ENCODE measurements at places on chromosomes 3 and 15.

GRCh38 chr3:11350374-11350773 is 78.2 kb downstream of the ATG7 start:
- DNase-seq: peak; percentile 38

- no peak for DNase-seq
Measured at GRCh38 chr3:141083836-141084649, 32.9 kb downstream of the SPSB4 start.

DNA sequence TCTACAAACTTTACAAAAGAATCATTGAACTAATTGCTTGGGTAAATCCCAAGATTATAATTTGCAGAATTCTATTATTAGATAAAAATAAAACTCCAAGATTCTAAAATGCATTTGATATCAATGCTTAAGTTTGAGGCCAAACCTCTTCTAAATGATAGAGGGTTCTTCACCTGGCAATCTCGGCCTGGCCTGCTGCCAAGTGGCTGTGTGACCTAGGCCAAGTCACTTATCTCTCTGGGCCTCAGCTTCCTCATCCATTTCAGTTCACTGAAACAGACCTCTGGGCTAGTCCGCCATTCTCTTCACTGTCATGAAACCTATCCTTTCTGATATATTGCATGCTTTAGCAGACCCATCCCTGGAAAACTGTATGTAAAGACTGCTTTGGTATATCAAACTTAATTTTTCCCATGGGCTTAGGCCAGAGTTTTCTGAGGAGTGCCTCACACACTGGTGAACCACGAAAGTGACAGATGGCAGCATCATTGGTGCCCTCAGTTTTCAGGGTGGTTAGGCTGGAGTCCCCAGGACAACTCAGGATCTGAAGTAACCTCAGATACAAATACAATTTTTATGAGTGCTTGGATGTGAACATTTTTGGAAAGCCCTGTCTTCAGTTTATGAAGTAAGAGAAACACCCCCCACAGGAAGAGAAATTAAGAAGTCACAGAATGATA is 21.8 kb downstream of the NUDT16 start:
- DNase-seq: no peak

DNA sequence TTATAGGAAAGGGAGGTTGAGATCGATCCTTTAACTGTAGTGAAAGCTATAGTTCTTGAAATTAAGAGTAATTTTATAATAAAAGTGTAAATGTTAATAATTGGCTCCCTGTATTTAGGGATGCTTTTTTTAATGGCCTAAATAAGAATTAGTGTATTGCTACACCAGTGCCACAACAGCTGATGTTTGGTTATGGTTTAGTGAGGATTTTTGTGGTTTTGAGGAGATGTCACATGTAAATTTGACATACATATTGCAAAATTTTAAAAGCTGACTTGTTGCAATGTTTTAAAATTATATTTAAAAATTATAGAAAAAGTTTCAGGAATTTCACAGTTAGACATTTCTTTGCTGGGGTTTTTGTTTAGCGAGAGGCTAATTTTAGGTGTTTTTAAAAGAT is 3.9 kb downstream of the TSC22D2 start:
- peak; percentile 64 for DNase-seq

- no peak for DNase-seq
Measured at GRCh38 chr3:15345066-15345607, 12.8 kb upstream of the SH3BP5 start.

DNA sequence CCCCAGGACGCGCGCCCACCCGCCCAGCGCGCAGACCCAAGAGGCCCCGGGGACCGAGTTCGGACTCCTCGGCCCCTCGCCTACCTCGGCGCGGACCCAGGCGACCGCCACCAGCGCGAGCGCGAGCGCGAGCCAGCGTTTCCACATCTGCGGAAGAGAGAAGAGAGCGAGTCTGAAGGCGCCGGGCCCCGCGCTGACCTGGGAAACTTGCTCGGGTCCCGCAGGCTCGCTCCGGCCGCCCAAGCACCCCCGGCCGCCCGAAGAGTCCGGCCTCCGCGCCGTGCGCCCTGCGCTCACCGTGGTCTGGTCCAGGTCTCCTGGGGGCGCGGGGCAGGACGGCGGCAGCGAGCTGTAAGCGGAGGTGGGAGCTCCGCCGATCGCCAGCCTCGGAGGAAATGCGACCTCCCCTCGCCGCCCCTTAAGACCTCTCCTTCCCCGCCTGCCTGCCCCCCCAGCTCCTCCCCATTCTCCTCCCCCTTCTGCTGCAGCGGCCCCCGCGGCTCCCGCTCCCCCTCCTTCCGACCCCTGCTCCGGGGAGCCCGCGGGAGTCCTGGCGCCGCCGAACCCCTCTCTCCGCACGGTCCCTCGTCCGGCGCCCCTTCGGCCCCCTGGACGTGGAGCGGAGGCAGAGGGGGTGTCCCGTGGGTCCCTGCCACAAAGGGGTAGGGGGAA is at the start of gene FSTL1:
TSS of gene FSTL1 (minus strand) at position 393 of the 672 bp plus-strand sequence. CDS start at position 147, 246 bp downstream.
- DNase-seq: peak; percentile 34

DNA sequence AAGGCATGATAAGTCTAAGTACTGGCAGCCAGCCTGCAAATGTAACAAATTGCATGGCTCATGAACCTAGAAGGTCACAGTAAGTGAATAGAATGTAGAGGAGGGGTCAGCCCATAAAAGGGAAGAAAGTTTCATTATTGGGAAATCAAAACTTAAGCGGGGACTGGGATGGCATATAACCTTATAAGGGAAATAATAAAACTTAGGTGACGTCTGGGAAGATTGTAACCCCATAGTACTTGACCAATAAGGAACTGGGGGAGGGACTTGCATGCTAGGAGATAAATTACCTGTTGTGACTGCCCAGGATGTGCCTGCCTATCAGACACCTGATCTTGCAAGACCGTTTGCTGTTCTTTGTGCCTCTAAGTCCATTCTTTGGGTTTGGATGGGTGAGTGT is 28.1 kb upstream of the MCTP2 start:
- DNase-seq: peak; percentile 54

DNA sequence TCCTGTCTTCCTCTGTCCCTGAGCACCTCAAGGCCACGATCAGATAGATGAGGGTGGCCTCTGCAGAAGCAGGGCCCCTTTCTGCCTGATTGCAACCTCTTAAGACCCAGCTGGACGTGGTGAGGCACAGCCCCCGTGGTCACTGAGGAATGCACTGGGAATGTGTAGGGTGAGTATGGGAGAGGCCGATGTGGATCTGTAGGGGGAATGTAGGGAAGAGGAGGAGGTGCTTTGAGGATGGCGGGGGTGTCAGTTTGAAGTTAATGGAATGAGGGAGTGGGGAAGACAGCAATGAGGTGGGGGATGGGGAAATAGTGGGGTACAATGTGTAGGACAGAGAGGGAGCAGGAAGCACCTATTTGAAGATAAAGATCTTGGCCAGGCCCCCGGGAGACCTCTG is 785 bp upstream of the IQCF5 start:
- DNase-seq: no peak

DNA sequence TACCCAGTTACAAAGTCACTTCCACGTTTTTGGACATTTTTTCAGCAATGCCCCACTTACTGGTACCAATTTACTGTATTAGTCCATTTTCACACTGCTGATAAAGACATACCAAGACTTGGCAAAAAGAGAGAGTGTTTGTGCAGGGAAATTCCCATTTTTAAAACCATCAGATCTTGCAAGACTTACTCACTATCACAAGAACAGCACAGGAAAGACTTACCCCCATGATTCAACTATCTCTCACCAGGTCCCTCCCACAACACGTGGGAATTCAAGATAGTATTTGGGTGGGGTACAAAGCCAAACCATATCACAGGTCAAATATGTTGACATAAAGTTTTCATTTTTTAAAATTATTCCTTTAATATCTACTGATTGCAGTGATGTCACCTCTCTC is 16.2 kb upstream of the ABI3BP start:
- DNase-seq: peak; percentile 6

DNA sequence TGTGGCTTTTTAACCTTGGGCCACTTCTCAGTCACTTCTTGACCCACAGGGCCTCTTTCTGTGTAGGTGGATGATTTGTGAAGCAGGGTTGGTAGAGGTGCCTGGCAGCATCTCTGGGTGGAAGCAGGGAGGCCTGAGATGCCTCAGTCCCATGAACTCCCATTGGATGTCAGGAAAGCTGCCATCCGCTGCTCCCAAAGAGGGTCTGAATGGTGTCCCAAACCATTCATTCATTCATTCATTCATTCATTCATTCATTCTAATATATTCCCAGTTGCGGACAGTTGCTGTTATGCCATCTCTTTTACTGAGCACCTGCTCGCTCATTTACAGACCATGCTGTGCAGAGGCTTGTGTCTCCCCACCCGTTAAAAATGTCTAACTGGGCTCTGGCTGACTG is 98.7 kb downstream of the CHDH start:
- DNase-seq: no peak

GRCh38 chr15:48477795-48478360 is 146.6 kb downstream of the DUT start:
- DNase-seq: no peak

GRCh38 chr3:122092460-122093165 is 37.5 kb downstream of the CD86 start:
- DNase-seq: peak; percentile 91

DNA sequence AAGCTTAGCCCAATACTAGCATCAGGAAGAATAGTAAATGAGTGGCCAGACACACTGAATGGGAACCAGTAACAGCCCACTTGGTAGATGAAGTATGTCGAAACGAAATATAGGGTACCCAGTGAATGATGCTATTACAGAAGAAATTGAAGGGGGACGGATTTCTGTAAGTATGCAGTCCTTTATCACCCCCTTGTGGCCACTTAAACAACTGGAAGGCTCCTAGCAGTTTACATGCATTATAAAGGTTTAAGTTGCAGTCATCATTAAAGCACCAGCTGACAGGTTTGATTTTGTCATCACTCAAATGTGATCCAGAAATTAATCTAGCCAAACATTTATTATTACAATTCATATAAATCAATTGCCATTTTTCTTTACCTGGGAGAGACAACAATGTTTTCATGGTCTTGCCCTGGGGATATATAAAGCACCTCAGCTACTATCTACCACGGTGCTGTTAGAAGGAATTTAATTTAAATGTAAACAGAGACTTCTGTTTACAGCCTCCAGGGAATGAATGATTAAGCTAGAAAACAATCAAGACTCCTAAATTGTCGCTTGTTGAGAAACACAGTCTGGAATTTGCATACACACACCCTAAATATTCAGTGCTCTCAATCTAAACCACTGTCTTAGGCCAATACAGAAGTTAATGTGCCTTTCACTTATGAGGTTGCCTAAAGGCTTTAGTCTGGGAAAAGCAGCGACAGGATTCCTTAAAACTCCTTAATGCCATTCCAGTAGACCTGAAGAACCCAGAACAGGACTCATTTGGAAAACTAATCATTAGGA is 7.8 kb downstream of the EIF1B start:
- peak; percentile 84 for DNase-seq

- no peak for DNase-seq
Measured at GRCh38 chr3:42123824-42124658, 32.9 kb downstream of the TRAK1 start.

- DNase-seq: no peak
Measured at GRCh38 chr15:28022961-28023360, 76.2 kb downstream of the OCA2 start.

DNA sequence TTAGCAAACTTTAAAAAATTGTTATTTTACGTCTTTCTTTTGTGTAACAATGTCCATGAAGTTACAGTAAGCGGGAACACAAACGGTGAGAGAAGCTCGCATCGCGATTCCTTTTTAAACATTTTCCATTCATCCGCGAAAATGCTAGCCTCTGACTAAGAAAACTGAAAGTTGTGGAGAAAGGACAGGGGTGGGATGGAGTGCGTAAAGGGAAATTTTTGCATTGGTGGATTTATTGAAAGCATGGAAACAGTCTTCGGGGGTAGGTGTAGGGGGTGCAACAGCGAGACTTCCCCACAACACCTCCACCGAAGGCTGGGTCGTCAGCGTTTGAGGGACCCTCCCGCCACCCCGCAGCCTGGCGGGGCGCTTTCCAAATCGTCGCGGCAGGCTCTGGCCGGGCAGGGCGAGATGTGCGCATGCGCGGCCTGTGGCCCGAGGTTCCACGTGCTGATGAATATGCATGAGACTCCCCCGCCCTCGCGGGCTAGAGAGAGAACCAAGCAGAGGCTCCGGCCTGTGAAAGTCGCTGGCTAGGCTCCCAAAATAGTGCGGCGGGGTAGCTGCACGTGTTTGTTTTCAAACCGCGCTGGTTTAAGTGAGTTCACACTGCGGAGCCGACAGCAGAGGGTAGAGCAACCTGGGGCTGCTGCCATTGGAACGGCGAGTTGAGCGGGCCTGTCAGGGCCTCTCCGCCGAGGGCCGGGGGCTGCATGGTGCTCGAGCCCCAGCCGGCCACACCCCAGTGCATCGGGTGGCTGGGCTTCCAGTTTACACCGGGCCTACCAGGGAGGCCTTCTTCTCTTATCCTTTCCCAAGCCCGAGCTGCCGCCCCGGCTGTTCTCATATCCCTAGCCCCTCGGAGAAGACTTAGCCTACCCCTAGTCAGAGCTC is 9.9 kb downstream of the ZIC1 start:
- no peak for DNase-seq

DNA sequence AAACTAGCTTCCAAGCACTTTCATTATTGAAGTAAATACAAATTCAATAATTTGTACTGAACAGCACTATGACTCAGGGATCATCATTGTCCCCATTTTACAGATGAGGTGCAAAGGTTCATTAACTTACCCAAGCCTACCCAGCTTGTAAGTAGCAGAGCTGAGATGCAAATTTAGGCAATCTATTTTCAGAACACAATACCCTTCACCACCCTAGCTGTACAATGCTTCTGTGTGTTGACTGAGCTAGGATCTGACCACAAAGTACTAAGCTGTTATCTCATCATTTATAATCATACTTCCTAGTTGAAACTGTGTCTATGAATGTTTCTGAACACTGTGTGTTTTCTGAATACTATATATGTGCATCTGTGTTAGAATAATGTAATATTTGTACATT is 3.2 kb upstream of the ILDR1 start:
- no peak for DNase-seq

DNA sequence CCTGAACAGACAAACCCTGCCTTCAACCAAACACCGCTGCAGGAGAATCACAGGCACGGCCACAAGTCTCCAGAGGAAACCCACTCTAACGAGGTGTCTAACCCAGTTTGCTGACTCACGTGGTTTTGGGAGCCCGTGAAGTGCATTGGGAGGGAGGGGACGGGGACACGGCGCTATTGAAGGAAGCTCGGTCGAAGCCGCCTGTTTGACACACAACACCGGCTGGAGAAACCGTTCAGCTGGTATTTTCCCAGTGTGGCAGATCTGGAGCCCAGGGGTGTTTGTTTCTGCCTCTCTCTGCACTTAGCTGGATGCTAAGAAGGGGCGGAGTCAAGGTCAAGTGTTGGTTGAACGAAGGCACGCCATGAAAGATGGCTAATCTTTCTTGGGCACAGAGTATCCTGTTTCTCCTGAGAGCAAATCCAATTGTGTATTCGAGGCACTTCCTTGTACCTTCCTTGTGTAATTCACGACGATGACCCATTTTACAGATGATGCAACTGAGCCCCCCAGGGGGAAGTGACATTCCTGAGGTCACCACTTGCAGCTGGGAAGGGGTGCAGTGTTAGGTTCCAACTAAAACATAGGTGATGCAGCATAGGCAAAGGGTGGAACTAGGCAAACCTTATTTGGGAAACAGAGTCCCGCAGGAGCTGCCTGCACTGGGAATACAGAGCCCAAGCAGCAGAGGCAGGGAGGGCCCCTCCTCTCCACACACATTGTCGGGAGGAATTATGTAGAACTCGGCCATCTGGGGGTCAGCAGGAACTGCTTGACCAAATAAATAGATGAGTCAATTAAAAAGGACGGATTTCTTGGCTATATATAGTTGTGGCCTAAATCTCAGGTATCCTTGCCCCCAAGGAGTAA is 22.5 kb downstream of the SLC6A6 start:
- peak; percentile 69 for DNase-seq

GRCh38 chr3:139457066-139457465 is 19.2 kb downstream of the RBP2 start:
- no peak for DNase-seq

Data from suppressor macrophage treated with lipopolysaccharide for 4 hours (primary cell).